Left colon (tissue), 2 donors: ENCODE measurements at places on chromosomes 11 and 22. TPM values are rescaled to one million over a fixed set of nuclear protein-coding genes. Genes with fewer than 3 reads are reported as not detected.

Gene CAT
- total RNA-seq, result 126 TPM

Gene NLRP14
- total RNA-seq, result 0.14 TPM

Gene MYOD1
- total RNA-seq, result not detected

Gene SYT12
- 0.47 TPM for total RNA-seq

Gene MUC6
- not detected for total RNA-seq
